ENCODE measurements at places on chromosomes 6 and 20. TPM values are rescaled to one million over a fixed set of nuclear protein-coding genes. Genes with fewer than 3 reads are reported as not detected.
A peak's percentile ranks its signal among the peaks of the same experiment; 100 is the strongest.

ZBTB46 gene
- 5.2 TPM for total RNA-seq

DNA sequence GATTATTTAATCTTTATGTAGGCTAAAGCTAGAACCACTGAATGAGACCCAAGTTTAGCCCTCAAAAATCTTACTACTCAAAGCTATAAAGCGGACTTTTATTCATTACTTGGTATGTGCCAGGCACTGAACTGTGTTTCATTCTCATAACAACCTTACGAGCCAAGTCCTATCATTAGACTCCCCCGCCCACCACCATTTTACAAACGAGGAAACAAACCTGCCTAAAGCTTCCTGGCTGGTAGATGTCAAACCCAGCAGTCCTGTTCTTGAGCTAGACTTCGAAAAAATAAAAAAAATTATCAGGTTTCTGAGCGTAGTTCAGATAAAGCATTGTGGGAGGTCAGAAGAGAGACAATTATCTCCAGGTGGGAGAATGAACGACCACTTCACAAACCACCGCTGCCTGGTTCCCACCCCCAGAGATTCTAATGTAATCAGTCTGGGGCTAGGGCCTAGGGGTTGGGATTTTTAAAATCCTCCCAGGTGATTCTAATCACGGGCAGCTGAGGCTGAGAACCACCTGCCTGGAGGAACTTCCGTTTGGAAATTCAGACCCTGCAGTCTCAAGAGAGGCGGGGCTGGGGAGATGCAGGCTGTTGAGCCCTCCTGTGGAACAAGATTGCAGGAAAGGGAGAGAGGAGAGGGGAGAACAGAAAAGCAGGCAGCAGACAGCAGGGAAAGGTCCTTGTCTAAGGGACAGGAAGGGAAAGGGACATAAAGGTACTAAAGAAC, 8.6 kb downstream of the ADTRP start:
- no peak for DNase-seq

SAPCD1 gene
- 1.4 TPM for total RNA-seq

DNA sequence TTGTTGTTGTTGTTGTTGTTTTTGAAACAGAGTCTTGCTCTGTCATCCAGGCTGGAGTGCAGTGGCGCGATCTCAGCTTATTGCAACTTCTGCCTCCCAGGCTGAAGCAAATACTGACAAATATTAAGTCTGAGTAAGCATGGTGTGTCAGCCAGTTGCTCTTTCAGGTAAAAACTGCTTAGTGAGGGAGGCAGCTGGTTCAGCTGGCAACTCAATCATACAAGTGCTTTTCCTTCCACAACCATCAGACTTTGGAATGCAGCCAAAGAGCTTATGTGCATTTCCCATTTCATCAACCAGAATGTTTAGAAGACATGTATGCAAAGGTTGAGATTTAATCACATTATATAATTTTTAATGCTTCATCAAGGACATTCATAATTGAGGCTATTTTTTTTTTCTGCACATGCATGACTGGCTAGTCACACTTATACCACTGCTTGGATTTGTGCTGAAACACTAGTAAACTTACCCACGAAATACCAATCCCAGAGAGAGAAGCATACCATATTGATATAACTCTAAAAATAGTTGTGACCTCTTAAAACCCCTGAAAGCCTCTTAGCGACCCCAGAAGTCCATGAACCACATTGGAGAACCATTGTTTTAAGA, 56.0 kb downstream of the CLIC5 start:
- DNase-seq = peak; percentile 67

DNA sequence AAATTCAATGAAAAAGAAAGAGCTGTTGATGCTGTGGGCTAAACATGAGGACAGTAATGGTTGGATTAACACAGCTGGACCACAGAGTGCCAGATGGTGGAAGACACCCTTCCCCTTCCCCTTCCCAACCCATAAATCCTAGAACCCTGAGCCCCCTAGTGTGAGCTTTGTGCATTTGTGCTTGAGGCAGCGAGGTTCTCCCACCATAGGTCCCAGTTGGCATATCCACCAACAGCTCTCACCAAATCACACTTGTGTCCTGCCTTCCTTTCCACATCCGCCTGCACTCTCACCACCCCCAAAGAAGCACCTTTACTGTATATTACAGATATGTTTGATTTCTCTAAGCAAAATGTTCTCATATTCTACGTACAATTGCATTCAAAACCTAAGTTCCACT, 32.8 kb upstream of the HBS1L start:
- no peak for DNase-seq

GRCh38 chr20:33964441-33964840, 29.3 kb upstream of the RALY start:
- DNase-seq = no peak

POU5F1 gene
- total RNA-seq = 1.1 TPM

DNA sequence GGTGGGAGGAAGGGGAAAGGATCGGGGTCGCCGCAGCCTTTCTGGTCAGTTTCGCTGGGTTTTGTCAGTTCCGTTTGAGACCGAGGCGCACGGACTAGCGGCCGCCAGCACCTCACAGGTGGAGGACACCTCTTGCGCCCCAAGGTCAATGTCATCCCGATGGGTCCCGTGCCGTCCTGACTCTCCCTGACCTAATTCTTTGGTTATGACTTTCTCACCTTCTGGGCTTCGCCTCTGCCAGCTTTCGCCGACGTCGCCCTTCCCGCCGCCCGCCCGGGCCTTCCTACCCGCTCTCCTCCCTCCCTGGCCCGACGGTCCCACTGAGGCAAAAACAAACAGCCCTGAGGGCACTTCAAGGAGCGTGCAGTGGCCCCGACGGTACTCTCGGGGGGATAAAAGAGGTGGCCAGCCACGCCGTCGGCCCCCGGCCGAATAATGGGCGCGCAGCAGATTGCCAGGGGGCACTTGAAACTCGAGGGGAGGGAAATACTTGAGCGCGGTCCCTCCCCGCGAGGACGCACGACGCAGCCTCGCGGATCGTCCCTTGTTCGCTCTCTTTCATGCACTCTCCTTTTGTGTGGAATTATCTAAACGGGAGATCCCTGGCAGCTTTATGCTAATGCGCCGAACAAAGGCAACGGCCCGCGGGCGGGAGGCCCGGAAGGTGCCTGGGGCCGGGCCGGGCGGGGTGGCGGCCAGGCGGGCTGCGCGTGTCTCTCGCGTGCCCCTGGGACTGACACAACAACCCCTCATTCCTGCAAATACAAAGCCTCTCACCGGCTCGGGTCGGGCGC, 3.9 kb upstream of the INSM1 start:
- no peak for DNase-seq

MYCT1 gene
- total RNA-seq = 0.53 TPM

- DNase-seq = no peak
Observed at GRCh38 chr6:1315560-1316386, 3.9 kb downstream of the FOXQ1 start.

DNA sequence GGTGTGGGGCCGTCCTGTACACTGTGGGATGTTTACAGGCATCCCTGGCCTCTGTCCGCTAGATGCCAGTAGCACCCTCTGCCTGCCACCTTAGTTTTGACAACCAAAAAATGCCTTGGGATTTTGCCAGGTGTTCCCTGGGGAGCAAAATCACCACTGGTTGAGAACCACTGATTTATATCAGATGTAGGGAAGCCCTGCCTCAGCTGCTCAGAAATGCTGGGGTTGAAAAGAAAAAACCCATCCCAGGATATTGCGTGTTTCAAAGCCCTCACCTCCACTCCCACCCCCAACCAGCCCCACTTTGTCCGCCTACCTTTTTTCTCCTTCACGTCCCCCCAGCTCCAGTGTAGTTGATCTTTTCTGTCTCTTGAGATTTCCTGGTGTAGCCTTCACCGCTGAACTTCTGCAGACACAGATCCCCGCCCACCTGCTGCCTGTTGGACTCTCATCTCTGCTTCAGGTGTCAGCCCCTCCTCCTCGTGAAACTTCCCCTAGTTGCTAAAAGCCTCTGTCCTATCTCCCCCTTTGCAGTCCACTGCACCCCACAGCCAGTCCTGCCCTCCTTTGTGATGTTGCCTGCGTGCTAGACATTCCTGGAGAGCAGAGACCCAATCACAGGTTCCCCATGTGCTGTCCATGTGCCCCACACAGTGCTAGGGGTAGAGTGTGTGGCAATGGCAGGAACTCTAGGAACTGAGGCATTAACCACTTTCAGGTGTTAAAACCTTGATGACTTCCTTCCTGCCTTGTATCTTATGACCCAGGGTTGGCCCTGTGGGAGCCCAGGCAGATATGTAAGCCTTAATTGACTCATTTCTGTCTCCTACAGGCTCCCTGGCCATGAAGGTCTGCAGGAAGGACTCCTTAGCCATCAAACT, 98.9 kb downstream of the TBC1D7 start:
- DNase-seq = peak; percentile 35

CD24 gene
- total RNA-seq = 560 TPM

DNA sequence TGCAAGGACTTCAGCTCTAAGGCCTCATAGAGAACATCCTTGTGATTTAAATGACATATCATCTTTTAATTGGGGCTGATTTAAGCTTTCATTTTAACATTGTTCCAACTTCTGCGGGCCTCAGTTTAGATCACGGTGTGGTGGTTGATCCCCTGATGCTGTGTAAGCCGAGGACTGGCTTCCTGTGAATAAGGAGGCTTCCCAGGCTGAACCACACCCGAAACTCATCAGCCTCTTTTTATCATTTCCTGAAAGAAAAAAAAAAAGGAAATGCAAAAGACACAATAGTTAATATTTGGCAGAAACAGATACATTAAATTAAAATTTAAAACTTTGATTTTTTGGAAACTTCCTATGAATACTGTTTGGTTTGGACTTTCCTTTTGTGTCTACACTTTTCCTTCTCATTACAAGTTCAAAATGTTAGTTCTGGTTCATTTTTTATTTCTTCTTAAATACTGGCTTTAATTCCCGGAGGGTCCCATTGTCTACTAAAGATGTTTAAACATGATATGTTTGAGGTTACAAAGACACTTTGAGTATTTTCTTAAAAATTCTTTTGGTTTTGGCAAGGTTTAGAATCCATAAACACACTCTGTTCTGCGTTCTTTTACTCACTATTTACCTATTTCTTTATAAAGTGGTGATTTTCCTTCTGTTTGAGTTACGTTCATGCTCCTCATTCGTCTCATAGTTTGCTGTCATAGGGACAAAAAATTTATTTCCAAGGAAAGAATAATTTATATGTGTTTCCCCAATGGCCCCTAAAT, 230.0 kb upstream of the SULF2 start:
- no peak for DNase-seq

- DNase-seq = no peak
Observed at GRCh38 chr6:132401618-132402285, 477 bp upstream of the MOXD1 start.

- peak; percentile 85 for DNase-seq
Observed at GRCh38 chr20:62368392-62368975, 1.4 kb upstream of the LAMA5 start.

FRMD1 gene
- not detected for total RNA-seq

DNA sequence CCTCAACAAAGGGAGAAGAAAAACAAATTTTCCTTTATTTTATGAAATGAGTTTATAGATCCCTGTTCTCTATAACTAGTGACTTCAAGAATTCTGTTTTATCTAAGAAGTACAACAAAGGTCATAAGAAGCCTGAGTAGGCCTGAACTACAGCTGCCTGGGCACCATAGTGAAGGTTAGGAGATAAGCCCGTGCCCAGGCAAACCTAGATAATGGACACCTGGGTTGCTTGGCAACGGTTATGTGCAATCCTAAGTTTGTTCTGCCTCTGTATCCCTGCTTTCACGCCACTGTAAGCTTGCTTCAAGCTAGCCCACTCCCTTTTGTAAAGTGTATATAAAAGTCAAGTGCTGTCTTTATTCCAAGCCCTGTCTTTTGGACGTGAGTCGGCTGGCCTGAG, 23.2 kb downstream of the SCGN start:
- DNase-seq = no peak

CABLES2 gene
- 12.0 TPM for total RNA-seq

DNA sequence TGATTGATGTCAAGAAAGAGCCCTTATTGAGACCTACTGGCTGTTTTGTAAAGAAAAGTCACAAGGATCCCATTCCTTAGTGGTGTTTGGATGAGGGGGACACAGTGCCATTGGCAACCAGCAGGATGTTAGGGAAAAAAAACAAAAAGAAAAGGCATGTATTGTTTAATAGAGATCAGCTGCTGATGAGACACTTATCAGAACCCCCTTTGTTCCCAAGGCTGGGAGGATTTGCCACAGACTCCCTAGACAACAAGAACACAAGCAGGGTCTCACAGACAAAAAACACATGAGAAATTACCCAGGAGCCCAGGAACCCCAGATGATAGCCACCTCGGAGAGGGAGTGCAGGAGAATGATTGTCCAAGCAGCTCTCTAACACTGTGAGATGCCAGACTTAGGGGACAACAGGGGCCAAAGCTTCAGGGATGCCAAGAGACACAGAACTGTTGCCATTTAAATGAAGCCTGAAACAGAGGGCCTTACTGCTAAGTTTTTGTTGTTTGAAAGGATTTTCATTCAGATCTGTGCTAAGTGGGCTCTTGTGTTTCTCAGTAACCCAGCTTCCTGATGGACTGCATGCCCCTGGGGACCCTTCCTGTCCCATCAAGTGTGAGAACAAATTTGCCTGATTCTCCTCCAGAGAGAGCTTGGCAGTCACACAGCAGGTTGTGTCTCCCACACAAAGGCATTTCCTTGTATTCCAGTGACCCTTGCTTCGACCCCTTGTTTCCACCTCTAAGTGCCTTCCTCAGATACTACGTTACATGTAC, 48.7 kb upstream of the HEY2 start:
- DNase-seq = no peak
